ENCODE measurements at places on chromosomes 6 and 20. TPM values are rescaled to one million over a fixed set of nuclear protein-coding genes. Genes with fewer than 3 reads are reported as not detected.

GRCh38 chr6:32432050-32432450, 7.6 kb upstream of the HLA-DRA start:
- DNase-seq, result no peak

Gene LBP
- 7.8 TPM for total RNA-seq

- DNase-seq, result no peak
Measured at GRCh38 chr6:128327890-128328289, 192.5 kb downstream of the PTPRK start.

DNA sequence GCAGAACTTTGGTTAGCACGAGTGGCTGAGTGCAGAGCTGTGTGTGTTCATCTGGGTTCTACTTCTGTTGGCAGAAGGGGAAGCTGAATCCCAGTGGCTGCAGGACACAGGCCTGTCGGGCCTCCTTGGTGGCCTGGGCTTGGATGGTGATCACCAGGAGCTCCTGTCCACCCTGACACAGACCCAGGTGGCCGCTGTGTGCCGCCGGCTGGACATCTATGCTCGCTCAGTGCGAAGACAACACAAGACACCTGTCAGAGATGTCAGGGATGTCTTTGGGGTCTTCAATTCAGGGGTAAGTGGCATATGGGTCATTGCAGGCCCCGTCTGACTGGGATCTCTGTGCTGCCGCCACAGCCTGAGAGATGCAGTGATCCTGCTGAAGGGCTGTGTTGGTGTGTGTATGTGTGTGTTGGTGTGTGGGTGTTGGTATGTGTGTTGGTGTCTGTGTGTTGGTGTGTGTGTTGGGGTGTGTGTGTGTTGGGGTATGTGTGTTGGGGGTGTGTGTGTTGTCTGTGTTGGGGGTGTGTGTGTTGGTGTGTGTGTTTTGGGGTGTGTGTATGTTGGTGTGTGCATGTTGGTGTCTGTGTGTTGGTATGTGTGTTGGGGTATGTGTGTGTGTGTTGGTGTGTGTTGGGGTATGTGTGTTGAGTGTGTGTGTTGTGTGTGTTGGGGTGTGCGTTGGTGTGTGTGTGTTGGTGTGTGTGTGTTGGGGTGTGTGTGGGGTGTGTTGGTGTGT, 25.5 kb downstream of the ARHGAP40 start:
- no peak for DNase-seq

- DNase-seq, result no peak
Measured at GRCh38 chr6:105783333-105783935, 302.7 kb upstream of the PRDM1 start.

DNA sequence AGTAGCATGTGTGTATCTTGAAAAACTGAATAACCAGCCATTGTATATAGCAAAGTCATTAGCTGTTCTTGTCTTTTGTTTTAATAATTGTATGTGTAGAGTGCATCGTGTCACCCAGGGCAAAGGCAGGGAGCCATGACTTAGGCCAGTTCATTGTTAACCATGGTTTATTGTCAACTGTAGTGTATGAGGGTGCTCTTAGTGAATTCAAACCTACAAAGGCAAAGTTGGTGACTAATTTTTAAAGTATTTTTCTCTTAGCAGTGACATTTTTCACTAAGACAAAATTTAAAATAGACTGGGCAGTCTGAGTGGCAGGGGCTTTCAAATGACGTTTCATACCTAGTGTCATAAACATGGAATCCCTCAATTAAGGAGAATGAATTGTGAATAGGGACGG, 79.0 kb downstream of the TULP4 start:
- no peak for DNase-seq

GRCh38 chr6:117930645-117931044, 23.6 kb downstream of the SLC35F1 start:
- DNase-seq, result no peak

DNA sequence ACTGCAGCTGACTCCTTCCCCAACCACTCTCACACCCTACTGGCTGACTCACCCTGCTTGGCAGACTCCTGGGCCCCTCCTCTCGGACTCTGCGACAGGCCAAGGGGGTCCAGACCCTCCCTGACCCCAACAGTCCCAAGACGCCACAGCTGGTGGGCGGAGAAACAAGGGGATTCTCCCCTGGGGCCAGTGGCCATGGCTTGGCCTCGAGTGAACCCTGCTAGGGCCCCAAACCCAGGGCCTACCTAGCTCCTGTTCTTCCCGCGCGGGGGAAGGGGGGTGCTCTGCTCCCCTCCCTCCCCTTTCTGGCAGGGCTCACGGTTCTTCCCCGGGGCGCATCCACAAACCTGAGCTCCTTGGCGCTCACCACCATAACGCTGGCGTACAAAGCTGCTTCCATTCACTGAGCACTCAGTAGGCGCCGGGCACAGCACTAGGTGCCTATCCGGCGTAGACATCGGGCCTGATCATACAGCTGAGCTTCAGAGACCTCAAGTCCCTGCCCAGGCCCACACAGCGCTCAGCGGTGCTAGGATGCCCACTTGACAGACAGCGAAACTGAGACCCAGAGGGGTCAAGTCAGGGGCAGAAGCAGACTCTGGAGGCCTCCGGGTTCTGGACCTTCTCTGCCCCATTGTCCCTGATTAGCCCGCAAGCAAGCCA, 597 bp downstream of the ADA start:
- DNase-seq, result no peak

DNA sequence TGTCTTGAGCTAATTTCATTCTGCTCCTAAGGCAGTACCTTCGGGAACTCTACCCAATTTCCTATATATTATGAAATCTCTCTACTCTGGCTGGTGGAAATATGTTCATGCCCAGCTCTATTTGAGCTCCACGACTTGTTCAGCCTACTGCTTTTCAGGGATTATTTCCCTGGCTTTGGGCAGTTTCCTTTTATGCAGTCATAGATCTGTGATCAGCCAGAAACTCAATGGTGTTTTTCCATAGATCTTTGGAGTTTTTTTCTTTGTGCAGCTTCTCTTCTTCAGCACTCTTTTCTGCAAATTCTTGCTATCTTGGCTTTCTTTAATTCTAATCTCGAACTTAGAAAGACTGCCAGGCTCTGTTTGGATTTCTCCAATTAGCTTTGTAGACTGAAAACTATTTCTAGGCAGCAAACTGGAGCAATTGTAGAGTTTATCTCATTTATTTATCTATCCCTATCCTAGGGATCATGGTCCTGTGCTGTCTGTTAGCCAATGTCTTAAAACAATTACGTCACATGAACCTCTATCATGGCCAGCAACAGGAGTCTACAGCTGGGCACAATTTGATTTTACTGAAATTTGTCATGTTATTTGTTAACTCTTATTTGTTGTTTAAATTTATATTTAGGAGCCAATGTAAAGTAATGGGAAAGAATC, 328.4 kb downstream of the BCKDHB start:
- DNase-seq, result no peak

- DNase-seq, result no peak
Measured at GRCh38 chr20:61806995-61807394, 258.7 kb downstream of the TAF4 start.

Gene NMBR
- total RNA-seq, result not detected
